ENCODE measurements at places on chromosomes 4 and X. TPM values are rescaled to one million over a fixed set of nuclear protein-coding genes. Genes with fewer than 3 reads are reported as not detected.
A peak's percentile ranks its signal among the peaks of the same experiment; 100 is the strongest.

- no peak for DNase-seq
Measured at GRCh38 chr4:107253090-107253489, 217.0 kb upstream of the DKK2 start.

- no peak for DNase-seq
Measured at GRCh38 chr4:7031558-7032449, 11.4 kb upstream of the TADA2B start.

- DNase-seq, result no peak
Measured at GRCh38 chrX:131826572-131826971, 196.5 kb upstream of the STK26 start.

The STOX2 gene
- 19.2 TPM for total RNA-seq

- no peak for DNase-seq
Measured at GRCh38 chr4:7252051-7252450, 59.7 kb downstream of the SORCS2 start.

DNA sequence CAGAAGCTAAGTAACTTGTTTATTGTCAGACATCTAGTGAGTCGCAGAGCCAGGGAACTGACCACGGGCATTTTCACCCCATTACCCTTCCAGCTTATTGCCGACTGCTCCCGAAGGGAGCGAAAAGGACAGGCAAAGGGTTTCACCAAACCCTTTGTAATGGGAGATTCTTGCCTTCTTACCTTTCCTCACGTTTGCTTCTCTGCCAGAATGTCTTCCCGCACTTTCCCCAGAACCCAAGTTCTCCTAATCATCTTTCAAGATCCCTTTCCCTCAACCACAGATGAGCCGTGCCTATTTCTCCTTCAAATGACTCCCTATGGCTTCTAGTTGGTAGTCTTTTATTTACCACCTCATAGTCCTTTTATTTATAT is 520 bp upstream of the SRP72 start:
- DNase-seq, result no peak

GRCh38 chr4:26782168-26782829 is 78.3 kb upstream of the STIM2 start:
- no peak for DNase-seq

GRCh38 chr4:48269861-48270522 is 354 bp upstream of the TEC start:
- DNase-seq, result peak; percentile 93

The HSD17B11 gene
- 66.1 TPM for total RNA-seq

The MAGEA1 gene
- not detected for total RNA-seq

The CFP gene
- total RNA-seq, result 7.3 TPM

The FMR1NB gene
- total RNA-seq, result not detected

DNA sequence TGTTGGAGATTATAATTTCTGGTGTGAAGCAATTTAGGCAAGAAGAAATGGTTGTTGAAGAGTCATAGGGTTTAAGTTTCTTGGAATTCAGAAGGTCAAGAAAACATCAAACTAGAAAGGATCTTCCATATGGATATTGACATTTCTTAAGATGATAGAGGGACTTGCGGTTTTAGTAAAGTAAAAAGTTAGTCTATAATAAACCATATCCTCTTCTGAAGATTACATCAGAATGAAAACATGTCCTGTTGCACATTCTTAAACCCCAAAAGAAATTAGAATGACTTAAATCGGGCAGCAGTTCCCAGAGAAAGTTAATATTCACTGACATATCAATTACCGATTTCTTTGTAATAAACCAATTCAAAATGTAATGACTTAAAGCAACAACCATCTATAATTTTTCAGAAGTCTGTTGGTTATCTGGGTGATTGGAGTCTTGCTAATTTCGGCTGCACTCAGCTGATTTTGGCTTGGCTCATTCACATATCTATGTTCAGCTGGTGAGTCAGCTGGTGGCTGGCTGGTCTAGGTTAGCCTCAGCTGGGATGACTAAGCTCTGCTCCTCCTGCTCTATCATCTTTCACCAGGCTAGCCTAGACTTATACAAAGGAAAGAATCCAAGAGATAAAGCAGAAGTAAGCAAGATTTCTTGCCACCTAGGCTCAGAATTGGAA is 24.4 kb upstream of the DYNLT3 start:
- DNase-seq, result no peak

The TLR10 gene
- total RNA-seq, result 1.6 TPM

DNA sequence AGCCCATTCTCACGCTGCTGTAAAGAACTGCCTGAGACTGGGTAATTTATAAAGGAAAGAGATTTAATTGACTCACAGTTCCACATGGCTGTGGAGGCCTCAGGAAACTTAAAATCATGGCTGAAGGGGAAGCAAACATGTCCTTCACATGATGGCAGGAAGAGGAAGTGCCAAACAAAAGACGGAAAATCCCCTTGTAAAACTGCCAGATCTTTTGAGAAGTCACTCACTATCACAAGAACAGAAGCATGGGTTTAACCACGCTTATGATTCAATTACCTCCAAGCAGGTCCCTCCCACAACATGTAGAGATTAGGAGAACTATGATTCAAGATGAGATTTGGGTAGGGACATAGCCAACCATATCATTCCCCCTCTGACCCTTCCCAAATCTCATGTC is 335.5 kb downstream of the IL15 start:
- DNase-seq, result no peak

DNA sequence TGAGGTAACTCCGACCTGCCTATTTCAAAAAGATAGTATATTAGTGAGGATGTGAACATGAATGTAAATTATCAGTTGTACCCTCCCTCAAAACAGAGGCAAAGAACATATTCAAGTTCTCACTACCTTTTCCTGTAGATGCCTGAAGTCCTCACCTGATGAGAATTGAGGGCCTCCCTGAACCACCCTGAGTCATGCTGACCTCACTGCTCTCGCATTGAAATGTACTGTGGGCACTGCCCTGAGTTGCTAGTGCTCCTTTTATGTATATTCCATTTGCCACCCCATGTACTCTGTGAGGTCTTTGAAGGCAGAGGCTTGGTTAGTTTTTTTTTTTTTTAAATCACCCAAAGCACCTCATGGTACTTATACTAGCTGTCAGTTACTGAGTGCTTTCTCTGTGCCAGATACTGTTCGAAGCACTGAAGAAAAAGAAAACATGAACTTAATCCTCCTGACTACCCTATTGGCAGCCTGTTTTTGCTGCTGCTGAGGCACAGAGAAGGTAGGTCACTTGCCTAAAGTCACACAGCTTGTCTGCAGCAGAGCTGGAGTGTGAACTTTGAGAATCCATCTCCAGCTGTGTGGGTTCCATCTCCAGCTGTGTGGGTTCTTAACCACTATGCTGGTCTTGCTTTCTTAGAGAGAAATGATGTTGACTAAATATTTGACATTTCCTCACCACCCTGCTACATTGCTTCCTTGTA is 253.1 kb upstream of the GPC4 start:
- no peak for DNase-seq

DNA sequence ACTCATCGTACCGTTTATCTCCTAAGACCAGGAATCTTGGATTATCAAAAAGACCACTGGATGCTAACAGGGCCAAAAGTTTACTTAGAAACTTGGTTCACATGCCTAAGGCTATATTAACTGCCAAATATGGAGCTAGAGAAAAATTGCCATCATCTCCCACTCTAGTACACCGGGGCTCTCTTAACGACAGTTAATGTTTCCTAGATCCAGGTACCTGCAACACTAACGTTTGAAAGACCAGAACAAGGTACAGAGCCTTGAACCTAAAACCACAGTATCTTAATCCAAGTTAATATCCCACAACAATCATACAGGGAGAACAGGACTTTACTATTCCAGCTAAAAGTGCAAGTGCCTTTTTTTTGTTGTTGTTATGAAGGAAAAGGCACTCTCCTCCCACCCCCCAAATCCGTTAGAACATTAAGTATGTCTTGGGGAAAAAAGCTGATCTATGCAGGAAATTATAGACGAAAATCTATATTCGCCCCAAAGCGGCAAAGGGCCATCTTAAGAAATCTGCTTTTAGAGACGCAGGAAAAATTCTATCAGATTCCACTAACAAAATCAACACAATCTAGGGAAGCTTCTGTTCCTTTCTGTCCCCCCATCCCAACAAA is 1.3 kb downstream of the G3BP2 start:
- DNase-seq, result no peak

The SSX1 gene
- total RNA-seq, result not detected

DNA sequence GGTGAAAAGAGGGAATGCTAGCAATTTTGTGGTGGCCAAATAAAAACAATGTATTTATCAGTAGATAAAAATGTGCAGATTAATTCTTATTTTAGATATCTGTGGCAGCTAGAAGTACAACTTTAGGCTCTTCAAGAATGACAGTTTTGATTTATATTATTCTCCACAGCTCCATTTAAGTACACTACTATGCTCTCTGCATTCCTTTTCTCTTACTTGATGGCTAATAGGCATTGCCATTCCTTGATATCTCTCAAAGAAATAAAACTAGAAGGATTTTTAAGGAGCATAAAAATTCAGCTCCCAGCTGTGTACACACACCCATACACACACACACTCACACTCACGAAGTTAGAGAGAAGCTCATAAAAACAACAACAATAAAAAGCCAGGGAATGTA is 59.4 kb upstream of the H2AZ1 start:
- DNase-seq, result no peak

DNA sequence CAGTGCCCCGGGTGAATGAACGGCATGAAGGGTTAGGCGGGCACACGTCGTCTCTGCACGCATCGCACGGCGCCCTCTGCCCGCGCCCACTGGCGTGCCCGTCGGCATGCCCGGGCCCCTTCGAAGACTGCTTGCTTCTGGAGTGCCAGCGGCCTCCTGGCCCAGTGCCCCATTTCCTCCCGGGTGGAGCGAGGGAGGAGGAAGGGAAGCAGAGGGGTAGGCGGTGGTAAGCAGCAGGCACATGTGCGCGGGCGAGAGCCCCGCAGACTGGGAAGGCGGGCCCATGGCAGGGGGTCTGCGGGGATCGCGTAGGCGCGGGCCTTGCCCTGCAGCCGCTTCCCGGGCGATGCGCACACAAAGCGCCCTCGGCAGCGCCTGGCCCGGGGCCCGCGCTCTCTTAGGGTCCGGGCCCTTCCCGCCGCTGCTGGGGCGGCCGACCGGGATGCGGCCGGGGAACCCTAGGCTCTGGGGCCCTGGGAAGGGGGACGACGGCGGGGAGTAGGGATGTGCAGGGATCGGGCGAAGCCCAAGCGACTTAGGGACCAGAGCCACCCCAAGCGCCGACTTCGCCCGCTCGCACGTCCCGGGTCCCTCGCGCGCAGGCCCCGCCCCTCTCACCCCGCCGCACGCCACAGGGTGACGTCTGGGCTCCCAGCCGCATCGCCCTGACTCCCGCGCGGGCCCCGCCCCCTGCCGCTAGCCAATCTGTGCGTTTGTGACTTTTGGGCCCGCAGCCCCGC is 866 bp upstream of the EMD start:
- peak; percentile 85 for DNase-seq

The PSAPL1 gene
- 0.09 TPM for total RNA-seq

GRCh38 chrX:153905481-153906095 is 1.1 kb downstream of the AVPR2 start:
- DNase-seq, result peak; percentile 60

GRCh38 chr4:99062120-99062519 is 26.5 kb downstream of the ADH5 start:
- DNase-seq, result no peak

DNA sequence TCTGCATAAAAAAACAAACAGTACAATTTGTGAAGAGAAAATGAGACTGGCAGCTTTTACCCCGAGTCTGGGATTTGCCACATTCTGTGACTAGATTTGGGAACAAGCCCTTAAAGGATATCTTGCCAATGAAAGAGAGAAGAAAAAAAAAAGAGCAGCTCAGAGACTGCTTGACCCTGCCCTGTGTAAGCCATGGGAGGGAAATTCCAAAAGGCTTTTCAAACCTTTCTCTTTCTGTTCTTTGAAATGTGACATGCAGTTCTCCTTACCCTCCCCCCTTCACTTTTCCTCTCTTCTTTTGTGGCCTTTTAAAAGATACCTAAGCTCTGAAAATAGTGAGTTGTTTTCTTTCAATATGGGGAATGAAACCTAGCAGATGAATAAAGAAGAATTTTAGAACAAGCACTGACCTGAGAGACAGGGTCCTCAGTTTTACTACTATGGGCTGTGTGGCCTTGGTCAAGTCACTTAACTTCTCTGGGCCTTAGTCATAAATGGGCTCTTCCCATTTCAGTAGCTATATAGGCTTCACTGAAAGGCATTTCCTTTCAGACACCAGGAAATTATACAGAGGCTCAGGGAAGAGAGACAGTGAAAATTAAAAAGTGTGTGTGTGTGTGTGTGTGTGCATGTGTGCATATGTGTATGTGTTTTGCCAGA is 5.1 kb downstream of the CCDC160 start:
- no peak for DNase-seq

GRCh38 chrX:134025986-134026545 is 40.7 kb upstream of the GPC3 start:
- no peak for DNase-seq

DNA sequence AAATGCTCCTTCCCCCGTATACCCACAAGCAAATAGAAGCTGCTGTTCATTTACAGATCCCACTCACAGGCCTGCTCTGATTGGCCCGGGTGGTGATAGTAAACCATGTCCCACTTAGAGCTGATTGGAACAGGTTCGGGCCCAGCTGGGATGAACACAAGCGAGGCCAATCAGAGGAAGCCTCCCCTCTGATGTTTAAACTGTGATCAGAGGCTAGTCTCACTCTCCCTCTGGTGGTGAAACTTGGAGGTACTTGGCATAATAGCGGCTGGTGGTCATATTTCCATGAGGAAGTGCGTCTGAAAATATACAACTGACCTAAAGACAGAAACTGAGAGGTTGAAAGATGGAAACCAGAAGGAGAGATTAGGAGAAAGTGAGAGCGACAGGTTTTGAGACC is 51.5 kb upstream of the TRPC3 start:
- DNase-seq, result no peak

DNA sequence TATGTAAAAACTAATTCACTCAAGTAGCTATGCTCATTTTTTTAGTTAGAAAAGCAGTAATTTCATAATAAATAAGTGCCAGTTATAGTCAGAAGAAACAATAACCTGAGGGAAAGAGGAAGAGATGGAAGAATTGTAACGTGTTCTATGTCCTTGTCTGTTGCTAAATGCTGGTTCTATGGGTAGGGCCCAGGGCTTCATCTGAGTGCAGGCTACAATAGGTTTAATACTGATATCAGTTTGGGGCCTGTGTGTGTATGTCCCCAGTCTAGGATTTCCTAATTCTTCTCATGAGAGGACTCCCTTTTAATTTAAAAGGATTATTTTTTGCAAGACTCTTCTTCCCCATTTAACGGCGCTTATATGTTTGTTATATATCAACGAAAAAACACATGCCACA is 3.3 kb upstream of the EREG start:
- DNase-seq, result no peak

DNA sequence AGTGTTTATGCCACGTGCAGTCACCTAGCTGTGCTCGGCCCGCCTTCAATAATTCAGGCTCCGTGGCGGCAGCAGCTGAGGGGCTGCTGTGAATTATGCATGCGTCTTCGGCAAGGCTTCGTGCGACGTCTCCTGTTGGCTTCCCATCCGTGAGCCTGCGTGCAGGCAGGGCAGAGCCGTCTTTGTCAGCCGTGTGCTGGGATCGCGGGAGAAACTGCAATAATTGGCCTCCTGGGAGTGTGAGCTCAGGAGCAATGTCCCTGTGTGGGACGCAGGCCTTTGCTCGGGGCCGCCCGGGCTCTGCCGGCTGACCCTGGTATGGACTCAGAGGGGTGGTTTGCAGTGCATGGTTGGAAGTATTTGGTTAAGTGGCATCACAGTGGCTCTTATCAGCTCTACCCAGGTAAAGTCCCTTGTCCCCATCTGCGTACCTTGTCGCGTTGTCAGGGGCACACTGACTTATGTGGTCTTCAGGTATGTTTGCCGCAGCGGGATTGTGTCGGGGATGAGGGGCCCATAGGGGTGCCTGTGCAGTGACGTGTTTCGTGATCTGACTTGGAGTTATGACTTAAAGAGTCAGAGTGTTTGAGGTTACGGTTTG is 34.5 kb upstream of the HGFAC start:
- DNase-seq, result peak; percentile 44

GRCh38 chrX:132153166-132153565 is 25.3 kb upstream of the FRMD7 start:
- no peak for DNase-seq

The SPANXN3 gene
- not detected for total RNA-seq

Measured in sciatic nerve (tissue), 2 donors.